BJ (cell line): ENCODE measurements at places on chromosomes 6 and 20.

- DNase-seq = no peak
Measured at GRCh38 chr6:168686831-168687730, 246.1 kb downstream of the SMOC2 start.

- no peak for DNase-seq
Measured at GRCh38 chr6:55964136-55964535, 88.7 kb upstream of the BMP5 start.

DNA sequence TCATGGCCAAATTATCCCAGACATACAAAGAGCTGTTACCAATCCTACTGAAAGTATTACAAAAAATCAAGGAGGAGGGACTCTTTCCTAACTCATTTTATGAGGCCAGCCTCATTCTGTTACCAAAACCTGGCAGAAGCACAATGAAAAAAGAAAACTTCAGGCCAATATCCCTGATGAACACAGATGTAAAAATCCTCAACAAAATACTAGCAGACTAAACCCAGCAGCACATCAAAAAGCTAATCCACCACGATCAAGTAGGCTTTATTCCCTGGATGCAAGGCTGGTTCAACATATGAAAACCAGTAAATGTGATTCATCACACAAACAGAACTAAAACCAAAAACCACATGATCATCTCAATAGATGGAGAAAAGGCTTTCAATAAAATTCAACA lies 109.2 kb downstream of the C6orf118 start:
- no peak for DNase-seq

DNA sequence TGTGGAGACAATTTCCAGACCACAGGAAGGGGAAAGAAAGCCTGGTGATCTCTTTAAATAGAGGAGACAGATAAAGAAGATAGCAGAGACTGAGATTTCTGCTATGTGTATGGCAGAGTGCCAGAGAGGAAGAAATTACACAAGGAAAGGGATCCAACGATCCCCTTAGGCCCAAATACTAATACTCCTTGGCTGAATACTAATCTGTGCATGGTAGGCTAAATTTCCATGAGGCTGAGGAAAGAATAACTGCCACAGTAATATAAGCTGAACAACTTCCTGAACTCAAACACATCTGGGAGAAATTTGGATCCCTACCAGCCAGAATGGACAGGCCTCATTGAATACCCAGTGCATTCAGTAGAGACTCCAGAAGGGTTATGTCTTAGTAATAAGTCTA lies 83.3 kb upstream of the TNFAIP3 start:
- DNase-seq = no peak

GRCh38 chr6:154606457-154606856 lies 96.0 kb upstream of the CNKSR3 start:
- no peak for DNase-seq

GRCh38 chr20:50070361-50070760 lies 42.6 kb downstream of the UBE2V1 start:
- DNase-seq = no peak

DNA sequence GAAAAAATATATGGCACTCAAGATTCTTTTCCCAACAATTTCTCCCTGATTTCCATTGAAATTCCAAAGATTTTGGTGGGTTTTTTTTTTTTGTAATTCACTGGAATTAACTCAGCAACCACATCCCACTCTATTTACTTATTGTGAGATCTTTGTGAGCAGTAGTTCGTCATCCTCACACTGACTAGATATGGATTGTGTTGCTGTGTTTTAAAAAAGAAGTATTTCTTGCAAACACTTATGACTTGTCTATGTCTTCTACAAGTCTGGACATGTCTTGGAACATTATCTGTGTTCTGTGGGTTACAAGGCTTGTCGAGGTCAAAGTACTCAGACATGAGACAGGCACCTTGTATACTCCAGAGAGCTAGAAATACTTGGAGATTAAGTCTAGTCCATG lies 7.3 kb upstream of the TENT5A start:
- DNase-seq = no peak

DNA sequence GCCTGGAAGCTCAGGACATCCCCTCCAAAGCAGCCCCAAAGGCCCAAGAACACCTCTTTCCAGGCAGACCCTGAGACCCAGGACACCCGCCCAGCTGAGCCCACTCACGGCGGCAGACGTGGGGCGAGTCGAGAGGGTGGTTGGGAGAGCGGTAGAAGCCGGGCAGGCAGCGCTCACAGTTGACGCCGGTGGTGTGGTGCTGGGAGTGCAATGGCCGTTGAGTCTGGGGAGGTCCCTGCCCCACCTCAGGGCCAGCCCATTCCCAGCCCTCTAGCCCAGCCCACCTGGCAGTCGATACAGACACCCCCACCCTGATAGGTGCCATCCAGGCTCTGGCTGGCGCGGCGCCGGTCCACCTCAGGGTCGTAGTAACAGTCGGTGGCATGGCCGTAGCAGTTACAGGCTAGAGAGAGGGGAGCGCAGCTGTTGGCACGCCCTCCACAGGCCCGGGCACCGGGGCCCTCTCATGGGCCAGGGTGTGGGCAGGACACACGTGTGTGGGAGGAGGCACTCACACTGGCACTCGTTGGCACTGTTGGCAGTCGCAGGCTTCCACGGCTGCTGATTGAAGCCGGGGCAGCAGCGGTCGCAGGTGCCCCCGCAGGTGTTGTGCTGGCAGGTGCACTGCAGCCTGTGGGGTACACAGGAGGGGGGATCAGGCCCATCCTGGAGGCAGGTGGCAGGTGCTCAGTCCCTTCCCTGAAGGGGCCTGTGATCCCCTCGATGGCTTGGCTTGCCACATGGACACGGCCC lies 20.5 kb downstream of the LAMA5 start:
- no peak for DNase-seq

- DNase-seq = no peak
Measured at GRCh38 chr6:71012866-71013469, 56.1 kb upstream of the B3GAT2 start.

DNA sequence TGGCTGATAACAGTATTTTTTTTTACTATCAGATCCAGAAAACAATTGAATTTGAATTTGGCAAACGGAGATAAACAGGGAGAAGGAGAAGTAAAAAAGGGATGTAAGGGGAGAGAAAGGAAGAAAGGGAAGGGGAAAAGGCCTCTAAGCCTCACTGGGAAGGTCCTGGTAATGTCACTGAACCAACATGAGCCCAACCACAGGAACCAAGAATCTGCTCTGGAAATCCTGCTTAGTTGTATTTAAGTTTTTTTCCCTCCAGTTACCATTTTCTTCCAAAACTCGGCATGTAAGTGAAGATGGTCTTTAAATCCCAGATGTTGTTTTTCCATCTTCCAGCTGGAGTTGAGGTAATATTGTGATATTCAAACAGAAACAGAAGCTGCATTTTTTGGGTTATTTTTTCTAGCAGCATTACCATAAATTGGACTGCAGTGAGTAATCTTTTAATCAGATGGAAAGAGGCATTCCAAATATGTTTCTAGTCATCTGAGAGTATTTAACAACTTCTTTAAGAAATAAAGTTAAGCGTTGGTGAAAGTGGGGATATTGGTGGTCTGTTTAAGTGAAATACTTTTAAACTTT lies 91.1 kb downstream of the TXNDC5 start:
- DNase-seq = peak; percentile 67

DNA sequence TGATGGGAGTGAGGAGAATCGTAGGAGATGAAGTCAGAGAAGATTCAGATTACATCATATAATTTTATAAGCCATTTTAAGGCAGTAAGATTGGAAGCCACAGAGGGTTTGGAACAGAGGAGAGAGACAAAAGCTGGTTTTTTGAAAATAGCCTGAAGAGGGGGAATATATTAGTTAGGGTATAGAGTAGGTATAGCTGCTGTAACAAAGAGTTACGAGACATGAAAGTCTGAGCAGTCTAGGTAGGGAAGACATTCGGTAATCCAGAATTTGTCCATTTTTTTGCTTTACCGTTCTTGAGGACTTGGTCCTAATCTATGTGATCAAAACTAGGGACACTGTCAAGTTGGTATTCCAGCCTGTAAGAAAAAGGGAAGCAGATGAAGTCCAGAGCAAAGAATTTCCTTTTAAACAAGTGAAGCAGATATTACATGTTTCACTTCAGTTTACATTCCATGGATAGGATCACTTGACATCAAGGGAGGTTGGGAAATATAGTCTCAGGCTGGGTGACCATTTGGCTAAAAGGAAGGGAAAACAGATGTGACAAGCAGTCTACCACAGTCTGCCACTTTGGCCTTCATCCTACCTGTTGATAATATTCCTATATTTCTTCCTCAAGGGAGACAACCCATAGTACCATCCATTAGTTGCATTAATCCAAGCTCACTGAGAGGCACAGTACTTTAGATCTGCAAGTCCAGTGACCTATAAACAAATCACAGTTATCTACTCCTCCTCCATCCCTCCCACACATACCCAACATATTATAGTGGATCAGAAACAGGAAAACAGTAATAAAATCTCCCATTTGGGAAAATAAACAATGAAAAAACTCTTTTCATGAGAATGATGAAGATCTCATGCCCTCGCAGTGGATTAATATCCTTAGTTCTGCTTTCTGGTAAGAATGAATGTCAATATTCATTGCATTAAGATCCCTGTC lies 10.2 kb downstream of the FAM135A start:
- DNase-seq = no peak

GRCh38 chr20:3731944-3732326 lies 550 bp upstream of the HSPA12B start:
- DNase-seq = no peak

GRCh38 chr6:93721386-93722048 lies 302.2 kb upstream of the EPHA7 start:
- DNase-seq = no peak

DNA sequence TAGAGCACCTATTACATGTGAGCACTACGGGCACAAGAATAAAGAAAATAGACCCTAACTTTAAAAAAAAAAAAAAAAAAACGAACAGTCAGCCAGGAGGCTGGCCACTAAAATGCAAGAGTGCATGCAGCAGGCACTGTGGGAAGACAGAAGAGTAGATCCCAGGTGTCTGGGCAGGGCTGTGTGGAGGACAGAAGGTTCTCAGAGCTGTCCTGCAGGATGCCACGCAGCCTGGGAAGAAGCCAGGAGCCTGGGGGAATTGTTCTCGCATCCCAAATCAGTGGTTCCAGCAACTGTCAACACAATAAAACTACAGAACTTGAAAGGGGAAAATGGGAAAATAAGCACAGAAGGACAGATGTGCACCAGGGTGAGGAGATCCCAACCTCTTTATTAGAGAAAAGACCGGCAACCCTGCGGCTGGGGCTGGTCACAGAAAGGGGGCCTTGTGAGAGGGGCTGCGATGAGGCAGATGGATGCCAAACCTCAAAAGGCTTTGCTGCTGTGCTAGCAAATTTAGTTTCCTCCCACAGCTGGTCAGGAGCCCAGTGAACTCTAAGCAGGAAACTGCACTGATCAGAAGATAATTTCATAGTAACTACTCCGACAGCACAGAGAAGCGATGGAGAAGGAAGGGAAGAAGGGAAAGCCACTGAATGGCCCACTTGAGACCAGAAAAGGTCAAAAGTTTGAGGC lies 30.9 kb downstream of the MAP3K5 start:
- no peak for DNase-seq

GRCh38 chr6:129641344-129641743 lies 68.6 kb downstream of the ARHGAP18 start:
- no peak for DNase-seq

DNA sequence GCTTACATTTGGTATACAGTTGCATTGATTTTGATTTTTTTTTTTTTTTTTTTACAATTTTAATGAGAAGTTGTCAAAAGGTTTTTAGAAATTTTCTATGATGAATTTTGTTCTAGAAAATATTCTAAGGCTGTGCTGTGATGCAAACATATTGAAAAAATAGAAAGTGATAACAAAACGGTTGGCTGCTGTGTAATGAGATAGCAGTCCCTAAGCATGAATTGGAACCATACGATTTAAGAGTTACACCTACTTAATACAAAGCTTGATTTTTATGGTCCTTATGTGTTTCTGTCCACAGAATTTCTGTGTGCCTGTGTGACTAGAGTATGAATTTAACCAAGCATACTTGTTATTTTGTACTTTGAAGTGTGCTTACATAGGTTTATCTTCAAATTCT lies 12.1 kb downstream of the HIVEP1 start:
- no peak for DNase-seq

- no peak for DNase-seq
Measured at GRCh38 chr6:15036690-15037245, 209.1 kb upstream of the JARID2 start.

DNA sequence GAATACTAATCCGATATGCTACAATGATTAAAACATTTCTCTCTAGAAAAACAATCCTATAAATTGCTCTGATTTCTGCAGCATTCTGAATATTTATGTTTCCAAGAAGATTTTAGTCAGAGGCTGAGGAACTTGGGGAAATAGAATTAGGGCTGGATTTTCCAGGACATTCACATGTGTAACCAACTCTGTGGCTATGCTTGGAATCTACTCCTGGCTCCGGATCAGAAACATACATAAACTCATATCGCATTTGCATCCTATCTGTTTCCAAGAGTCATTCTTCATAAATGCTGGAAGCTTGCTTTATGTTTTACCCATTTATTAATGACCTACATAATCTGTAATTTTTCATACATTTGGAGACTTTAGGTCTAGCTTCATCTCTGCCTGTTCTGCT lies 459.9 kb upstream of the MARCKS start:
- DNase-seq = no peak

DNA sequence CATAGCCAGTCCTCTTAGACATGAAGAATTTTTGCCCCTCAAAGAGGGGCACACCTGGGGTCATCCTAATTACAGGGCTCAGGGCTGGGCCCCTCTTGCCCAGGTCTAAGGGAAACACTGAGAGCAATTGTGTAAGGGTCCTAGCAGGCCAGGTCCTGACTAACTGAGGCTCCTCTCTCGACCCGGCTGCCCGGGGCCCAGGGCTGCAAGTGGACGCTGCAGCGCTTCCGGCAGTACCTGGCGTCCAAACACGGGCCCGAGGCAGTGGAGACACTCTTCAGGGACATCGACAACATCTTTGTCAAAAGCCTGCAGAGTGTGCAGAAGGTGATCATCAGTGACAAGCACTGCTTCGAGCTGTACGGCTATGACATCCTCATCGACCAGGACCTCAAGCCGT lies 17.4 kb downstream of the PDRG1 start:
- no peak for DNase-seq

- no peak for DNase-seq
Measured at GRCh38 chr6:35203680-35204079, 10.1 kb upstream of the SCUBE3 start.

- DNase-seq = no peak
Measured at GRCh38 chr20:13858439-13858838, 73.6 kb downstream of the NDUFAF5 start.

- DNase-seq = no peak
Measured at GRCh38 chr20:11182720-11183119, 508.9 kb upstream of the JAG1 start.

DNA sequence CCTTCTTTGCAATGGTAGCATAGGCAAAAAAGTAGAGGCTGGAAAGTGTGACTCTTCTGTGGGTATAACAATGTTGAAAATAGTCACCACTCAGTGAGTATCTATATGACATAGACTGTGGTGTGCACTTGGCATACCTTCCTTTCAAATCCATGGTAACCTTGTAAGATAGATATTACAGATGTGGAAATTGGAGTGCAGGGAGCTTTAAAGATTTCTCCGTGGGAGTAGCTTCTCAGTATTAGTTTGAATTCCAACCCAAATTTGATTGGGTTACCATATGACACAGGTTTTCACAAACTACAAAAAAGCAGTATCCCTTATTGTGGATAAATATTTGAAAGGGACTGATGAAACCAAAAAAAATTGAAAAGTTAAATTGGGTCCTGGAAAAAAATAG lies 163.8 kb downstream of the CLVS2 start:
- no peak for DNase-seq
